NCI-H524 treated with DMSO at 0.1 percent for 48 hours (cell line): ENCODE measurements at places on chromosomes 12 and 14.

GRCh38 chr12:65875640-65876071, 51.4 kb downstream of the HMGA2 start:
- no peak for DNase-seq

DNA sequence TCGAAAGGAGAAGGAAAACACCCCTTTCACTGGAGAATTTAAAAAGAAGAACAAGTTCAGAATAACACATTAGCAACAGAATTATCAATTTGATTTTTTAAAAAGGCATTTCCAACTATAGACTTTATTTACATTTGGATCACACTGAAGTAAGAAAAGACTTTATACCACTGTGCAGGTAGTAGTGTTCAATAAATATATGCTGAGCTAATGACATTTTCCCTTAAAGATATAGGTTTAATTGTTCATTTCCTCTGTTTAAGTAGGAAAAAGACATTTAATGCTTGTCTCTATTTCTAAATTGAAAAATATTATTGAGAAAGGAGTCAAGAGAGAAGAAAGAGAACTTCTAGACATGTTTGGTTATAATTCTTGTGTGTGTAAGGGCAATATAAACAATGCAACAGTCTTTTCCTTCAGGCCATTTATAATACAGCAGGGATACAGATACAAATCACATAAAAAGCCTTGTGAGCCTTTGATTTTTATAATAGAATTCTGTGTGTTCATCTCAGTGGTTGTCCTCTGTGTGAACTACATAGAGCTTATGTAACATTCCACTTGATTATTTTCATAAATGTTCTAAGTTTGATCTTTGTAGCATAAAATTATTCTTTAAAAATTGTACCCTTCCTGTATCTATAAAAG, 48.7 kb upstream of the PZP start:
- DNase-seq = no peak

GRCh38 chr12:53481939-53482586, 17.2 kb downstream of the MAP3K12 start:
- no peak for DNase-seq

- DNase-seq = no peak
Observed at GRCh38 chr12:98870504-98870903, 225.4 kb downstream of the APAF1 start.

DNA sequence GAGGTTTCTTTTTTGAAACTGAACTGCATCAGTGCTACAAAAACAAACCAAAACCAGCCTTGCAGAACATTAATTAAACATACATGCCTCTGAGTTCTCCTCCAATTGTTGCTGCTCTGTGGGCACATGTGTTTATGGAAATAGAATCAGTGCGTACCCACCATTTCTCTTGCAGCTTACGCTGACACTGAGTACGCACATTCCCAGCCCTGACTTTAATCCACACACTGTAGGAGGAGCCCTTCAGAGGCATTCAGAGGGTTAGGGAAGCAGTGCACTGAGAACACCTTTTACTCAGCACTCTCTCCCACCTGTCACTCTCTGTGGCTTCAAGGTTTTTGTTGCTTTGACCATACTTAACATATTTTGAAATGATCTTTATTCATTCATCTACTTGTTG, 250.5 kb upstream of the PWP1 start:
- no peak for DNase-seq

DNA sequence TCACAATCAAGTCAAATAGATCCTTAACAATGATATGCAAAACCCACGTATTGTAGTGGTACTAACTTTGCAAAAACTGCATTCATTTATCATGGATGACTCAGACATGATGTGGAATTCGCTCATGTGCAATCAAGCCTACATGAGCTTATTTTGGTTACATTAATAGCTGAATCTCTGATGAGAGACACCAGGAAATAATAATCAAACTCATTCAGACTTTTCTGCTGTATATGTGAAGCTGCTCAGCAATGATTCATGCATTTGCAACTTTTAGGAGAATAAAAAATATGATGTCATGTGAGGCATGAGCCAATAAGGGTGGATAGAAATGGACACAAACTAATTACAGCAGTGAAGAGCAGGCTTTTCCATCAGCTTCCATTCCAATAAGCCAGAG, 1075.8 kb upstream of the TMEM132C start:
- DNase-seq = no peak
